Stimulated activated CD8-positive, alpha-beta memory T cell treated with anti-CD3 and anti-CD28 coated beads, Interleukin-4, amount 100 ng/mL, for 4 hours (primary cell): ENCODE measurements at places on chromosomes 6 and 20.

- DNase-seq: peak; percentile 52
Observed at GRCh38 chr6:43506667-43507471, 3.3 kb downstream of the LRRC73 start.

- no peak for DNase-seq
Observed at GRCh38 chr6:13302291-13302690, 26.0 kb downstream of the TBC1D7 start.

DNA sequence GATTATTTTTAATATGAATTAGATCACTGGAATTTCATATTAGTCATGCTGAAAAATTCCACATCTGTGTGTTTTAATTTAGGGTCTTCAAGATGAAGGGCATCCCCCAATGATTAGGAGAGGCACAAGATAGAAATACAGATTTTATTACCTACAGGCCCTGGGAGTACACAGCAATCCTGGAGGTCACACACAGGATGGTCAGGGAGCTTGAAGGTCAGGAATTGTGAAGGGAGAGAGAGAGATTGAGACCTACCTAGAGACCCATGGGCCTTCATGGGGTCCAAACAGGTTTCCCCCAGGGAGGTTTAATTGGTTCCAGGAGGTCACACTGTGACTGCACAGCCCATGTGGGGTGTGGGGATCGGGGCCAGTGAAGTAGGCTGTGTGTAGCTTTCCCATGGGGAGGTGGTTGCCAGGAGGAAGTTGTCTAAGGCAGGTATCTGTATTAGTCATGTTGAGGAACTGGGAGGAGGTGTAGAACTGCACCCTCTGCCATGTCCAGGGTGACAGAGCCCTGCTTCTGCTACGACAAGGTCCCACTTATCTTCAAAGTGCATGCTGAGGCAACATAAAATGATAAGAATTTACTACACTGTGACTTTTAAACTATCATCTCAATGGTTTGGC, 18.3 kb downstream of the SNX9 start:
- DNase-seq: no peak

DNA sequence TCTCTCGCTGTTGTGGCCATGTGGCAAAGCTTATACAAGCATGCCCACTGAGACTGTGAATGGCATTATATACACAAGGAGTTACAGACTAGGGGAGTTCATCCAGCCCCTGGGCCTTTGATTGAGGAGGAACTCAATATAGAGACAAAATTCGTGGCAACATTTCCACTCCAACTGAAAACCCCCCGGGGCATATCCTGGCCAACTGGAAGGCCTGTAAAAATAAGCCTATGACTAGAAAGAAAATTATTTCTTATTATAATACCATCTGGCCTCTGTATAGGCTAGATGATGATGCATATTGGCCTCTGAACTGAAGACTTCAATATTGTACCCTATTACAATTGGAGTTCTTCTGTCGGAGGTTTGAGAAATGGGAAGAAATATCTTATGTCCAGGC, 175.5 kb upstream of the GJE1 start:
- DNase-seq: no peak

DNA sequence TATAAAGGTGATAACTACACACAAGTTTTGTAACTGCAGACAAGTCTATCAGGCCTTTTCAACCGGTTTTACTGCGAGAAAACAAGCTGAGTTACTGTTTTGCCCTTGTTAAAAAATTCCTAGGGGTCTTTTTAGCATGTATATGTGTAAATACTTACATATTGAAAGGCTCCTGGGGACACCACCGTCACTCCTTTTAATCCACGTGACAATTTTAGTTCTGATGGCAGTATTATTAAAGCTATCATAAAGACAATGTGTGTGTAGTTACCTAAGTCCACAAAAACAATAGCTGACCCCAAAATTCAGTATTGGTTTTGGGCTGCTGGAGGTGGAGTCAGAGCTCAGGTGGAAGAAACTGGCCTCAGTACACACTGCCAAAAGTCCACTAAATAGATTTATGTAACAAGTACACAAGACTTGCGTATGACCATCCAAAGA, 41.3 kb upstream of the HFE start:
- DNase-seq: no peak

- no peak for DNase-seq
Observed at GRCh38 chr20:51255417-51255816, 232.5 kb upstream of the KCNG1 start.

DNA sequence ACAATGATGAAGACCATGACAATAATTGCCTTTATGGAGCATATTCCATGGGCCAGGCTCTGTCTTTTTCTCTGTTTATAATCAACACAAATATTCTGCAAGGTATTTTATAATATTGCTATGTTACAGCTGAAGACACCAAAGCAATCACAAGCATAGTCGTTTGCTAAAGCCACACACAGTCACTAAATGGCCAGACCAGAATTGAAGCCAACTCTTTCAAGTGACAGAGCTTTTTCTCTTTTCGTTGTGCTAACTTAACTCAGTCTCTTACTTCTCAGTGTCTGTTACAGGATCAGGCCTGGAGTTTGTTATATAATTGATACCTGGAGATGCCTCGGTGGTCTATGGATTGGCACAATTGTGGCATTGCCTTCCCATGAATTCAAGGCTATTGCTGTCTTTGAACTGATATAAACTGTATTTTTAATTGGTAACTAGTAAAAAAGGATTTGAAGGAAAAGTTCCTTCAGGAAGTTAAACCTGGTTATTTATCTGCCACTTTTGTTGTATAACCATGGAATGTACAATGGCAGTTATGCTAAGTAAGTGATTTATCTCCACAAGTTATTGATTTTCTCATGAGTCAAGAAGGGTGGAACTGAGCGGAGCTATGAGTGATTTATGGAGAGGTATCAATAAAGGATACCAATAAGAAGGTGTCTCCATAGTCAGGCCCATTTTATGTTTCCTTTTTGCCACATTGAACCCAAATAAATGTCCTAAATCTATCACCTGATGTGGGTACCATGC, 67.6 kb downstream of the PFDN4 start:
- no peak for DNase-seq

GRCh38 chr6:138034229-138034628, 73.0 kb downstream of the PERP start:
- DNase-seq: no peak

DNA sequence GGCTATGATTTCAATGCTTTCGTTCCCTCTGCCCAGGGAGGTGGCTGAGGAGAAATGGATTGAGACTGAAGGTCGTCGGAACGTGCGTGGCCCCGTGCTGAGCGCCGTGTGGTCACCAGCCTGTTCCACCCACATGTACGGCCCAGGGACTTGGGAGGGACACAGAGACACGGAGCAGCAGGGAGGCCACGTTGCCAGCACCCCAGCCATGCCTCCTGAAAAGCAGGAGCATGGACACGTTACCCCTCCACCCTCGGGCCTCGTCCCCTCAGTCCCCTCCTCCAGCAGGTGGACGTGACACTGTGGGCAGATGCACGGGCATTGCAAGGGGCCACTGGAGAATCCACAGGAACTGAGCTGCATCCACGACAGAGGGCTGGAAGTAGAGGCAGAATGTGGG, 133.1 kb upstream of the CST7 start:
- DNase-seq: no peak

GRCh38 chr6:95660544-95660943, 83.2 kb downstream of the MANEA start:
- DNase-seq: no peak

- no peak for DNase-seq
Observed at GRCh38 chr20:47232518-47232917, 124.0 kb downstream of the ZMYND8 start.

DNA sequence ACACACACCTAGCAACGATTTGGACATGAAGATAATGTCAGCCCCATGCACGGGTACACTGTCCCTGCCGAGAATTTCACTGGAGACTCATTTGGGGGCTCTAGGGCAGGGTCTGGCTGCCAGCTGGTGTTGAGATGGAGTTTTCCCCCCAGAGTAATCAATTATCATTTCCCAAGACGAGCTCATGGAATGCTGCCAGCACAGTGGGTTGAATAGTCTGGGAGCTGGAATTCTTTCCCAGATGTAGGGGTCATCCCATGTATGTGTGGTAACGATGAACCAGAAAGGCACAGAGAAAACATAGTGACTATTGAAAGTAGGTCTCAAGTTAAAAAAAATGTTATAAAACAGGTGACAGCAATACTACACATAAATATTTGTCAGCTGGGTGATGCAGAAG, 579.9 kb downstream of the MAFB start:
- no peak for DNase-seq

- no peak for DNase-seq
Observed at GRCh38 chr6:128648022-128648598, 127.7 kb upstream of the PTPRK start.

DNA sequence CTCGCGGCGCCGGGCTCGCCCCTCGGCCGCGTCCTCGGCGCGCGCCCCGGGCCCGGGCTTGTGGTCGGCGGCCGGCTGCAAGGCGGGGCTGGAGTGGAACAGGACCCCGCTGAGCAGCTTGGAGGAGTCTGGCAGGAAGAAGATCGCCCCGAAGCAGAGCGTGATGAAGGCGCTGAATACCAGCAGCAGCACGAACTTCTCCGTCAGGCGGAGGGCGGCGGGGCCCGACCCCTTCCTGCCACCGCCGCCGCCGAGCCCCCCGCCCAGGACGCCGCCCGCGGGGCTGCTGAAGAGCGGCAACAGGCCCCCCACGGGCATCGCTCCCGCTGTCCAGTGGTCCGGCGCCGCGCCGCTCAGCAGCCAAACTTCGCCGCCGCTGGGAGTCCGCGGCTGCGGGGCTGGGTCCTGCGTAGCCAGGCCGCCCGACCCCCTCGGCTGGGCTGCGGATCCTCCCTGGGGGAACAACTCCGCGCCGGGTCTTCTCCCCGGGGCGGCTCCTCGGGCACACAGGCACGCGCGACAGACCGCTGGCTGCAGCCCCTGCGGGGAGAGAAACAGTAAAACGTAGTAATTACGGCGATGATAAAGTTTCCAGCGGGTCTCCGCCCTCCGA, 707 bp downstream of the MAN1A1 start:
- DNase-seq: no peak

DNA sequence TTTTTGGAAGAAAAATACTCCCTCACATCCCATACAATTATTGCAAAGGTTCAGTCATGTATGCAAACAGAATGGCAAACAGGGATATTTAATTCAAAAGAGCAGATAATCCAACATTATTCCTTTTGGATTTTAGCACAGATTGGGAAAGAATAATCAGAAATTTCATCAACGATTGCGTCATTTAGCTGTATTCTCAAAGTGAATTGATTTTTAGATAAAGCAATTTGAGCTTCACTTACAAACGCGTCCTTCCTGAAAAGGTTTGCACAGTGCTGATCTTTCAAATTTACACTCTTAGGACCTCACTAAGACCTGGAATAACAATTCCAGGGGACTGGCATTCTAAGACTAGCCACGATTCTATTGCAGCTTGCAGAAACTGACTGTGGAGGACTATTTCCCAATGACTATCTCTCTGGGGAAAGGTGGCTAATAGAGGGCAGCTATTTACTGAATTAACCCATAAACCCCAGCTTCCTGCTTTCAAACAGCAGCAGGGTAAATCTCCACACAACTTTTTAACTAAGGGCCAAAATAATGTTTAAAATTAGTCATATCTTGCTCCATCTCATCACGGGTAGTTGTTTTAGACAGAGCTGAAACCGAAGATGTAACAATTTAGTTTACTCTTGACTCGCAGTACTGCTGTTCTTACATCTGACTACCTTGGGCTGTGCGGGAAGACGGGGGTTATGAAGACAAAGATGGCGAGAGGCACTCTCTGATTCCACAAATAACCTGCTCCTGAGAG, 131.2 kb upstream of the FAM184A start:
- no peak for DNase-seq

GRCh38 chr6:71391126-71391525, 102.5 kb downstream of the OGFRL1 start:
- no peak for DNase-seq

DNA sequence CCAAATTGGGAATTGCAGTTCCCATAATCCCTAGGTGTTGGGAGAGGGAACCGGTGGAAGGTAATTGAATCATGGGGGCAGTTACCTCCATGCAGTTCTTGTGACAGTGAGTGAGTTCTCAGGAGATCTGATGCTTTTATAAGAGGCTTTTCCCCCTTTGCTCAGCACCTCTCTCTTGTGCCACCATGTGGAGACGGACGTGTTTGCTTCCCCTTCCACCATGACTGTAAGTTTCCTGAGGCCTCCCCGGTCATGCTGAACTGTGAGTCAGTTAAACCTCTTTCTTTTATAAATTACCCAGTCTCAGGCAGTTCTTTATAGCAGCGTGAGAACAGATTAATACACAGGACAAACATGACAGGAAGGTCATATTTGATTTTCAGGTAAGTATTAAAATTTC, 25.3 kb upstream of the HECA start:
- DNase-seq: no peak

DNA sequence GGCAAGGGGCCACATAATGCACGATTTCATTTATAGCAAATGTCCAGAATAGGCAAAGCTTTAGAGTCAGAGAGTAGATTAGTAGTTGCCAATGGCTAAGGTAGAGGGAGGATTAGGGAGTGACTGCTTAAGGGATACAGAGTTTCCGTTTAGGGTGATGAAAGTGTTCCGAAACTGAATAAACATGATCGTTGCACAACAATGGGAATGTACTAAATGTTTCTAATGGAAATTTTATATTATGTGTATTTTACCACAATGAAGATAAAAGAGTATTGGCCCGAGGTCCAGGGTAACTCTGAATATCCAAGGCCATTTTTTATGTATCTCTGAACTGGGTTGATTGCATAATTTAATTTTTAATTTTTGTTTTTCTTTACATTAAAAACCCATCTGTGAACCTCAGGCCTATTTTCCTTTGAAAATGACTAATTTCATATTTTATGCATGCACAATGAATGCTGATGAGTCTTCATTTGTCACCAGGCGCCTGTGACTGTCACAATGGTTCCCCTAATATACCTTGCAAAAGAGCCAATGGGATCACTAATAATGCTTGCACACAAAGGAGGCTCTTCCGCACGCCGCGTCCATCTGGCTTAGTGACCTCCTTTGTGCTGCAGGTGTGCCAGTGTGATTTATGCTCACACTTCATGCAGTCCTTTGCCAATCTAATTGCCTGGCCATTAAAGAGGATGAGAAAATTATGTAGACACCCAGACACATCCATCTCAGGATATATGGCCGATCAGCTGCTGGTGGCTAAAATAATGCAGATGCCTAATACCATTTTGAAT, 612.5 kb downstream of the CDH26 start:
- no peak for DNase-seq

DNA sequence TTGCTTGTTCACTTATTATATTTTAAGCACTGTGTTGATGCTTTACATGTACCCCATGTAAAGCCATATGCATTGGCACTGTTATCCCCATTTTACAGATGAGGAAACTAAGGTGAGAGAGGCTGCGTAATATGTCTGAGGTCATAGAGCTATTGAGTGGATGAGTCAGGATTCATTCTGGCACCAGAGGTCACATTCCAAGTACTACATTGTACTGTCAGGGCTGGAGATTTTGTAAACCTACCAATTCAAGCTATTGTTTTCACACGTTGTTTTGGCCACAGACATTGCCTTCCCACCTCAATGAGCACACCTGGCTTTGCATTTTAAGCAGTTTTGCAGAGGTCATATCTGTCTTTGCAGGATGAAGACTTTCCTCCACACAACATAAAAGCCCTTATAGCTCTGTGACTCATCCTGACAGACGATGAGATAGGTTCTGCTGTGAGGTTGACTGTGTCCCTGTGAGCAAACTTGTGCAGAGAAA, 33.2 kb downstream of the ANKS1A start:
- no peak for DNase-seq

GRCh38 chr6:107667790-107668189, 156.3 kb downstream of the SCML4 start:
- no peak for DNase-seq

- no peak for DNase-seq
Observed at GRCh38 chr6:152566103-152566875, 70.9 kb downstream of the SYNE1 start.
